Bronchus fibroblast of lung (primary cell): ENCODE measurements at places on chromosomes 2 and 18. TPM values are rescaled to one million over a fixed set of nuclear protein-coding genes. Genes with fewer than 3 reads are reported as not detected.

OTOS gene
- not detected in 2 replicates for total RNA-seq

SNED1 gene
- 8.6 and 9.1 TPM in 2 replicates for total RNA-seq

DHRS9 gene
- not detected in 2 replicates for total RNA-seq

IL1F10 gene
- not detected in 2 replicates for total RNA-seq

UGT1A9 gene
- total RNA-seq, result not detected in 2 replicates

GPR155 gene
- 0.74 and 1.3 TPM in 2 replicates for total RNA-seq

DSEL gene
- total RNA-seq, result 18.0 and 21.5 TPM in 2 replicates

COL6A3 gene
- 589 and 614 TPM in 2 replicates for total RNA-seq

PLB1 gene
- total RNA-seq, result 0.34 and 1.5 TPM in 2 replicates

RAD51AP2 gene
- total RNA-seq, result under 0.01 TPM in 1 of 2 replicates, not detected in the other

MOCOS gene
- total RNA-seq, result 6.1 and 6.4 TPM in 2 replicates

SOX11 gene
- total RNA-seq, result 7.1 and 7.4 TPM in 2 replicates

CCDC85A gene
- 0.15 and 0.34 TPM in 2 replicates for total RNA-seq

CCDC68 gene
- total RNA-seq, result 3.7 and 6.1 TPM in 2 replicates

IWS1 gene
- total RNA-seq, result 27.6 and 32.1 TPM in 2 replicates

RFTN2 gene
- 3.5 and 3.7 TPM in 2 replicates for total RNA-seq
